Keratinocyte (primary cell): ENCODE measurements at places on chromosomes 13 and 19.

GRCh38 chr19:56312787-56313657, 1.6 kb downstream of the ZSCAN5A start:
- no peak for DNase-seq

DNA sequence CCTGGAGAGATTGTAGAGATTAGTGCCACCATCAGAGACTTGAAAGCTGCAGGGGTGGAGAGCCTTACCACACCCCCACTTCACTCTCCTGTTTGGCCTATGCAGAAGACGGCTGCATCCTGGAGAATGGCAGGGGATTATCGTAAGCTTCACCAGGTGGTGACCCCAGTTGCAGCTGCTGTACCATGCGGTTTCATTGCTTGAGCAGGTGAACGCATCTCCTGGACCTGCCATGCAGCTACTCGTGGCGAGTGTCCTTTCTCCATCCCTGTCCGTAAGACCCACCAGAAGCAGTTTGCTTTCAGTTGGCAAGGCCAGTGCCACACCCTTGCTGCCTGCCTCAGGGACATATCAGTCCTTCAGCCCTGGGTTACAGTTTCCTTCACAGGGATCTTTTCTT, 21.2 kb downstream of the PPP5C start:
- DNase-seq = no peak

DNA sequence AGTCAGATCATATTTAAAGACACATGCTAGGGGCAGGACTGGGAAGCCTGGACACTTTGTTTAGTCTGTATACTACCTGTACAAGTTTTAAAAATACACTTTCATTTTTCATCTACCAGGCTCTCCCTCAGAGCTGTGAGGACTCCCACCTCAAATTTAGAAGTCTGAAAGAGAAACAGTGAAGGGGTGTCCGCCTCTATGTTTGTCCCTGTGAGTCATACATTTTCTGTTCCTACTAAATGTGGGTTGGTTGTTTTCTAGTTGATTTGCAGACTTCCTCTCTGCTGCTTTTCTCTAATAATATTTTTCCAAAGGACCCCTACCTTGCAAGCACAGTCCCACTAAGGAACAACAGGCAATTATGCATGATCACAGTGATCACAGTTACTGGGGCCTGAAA, 110.5 kb downstream of the ENOX1 start:
- no peak for DNase-seq

DNA sequence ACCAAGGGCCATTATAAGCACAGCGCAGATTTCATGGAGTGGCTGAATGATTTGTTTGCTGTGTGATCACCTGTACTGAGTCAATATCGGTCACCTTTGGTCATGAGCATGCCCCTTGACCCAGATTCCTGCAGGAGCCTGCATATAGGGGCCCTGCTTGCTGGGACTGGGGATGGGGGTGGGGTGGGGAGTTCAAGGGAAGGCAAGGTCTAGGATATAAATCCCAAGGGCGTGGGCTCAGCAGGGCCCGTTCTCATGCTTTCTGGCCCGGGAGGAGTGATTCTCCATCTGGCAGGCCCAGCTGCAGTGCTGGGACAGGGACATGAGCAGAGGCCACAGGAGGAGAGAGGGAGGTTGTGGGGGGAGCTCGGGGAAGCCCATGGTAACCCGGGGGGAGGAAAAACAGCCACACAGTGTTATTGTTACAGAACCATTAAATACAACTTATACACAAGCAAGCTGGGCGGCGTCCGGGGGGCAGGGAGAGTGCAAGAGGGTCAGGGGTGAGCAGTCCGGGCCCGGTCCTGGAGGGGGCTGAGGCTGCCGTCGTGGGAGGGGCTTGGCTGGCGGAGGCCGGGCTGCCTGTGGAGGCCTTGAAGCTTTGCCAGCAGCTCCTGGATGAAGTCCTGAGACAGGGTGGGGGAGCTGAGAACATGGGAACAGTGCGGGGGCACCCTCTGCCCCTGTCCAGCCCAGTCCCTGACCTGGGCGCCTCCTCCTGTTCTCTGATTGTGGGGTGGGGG, 5.2 kb downstream of the PPP1R14A start:
- DNase-seq = no peak

GRCh38 chr13:47813718-47814117, 187.4 kb downstream of the SUCLA2 start:
- no peak for DNase-seq

DNA sequence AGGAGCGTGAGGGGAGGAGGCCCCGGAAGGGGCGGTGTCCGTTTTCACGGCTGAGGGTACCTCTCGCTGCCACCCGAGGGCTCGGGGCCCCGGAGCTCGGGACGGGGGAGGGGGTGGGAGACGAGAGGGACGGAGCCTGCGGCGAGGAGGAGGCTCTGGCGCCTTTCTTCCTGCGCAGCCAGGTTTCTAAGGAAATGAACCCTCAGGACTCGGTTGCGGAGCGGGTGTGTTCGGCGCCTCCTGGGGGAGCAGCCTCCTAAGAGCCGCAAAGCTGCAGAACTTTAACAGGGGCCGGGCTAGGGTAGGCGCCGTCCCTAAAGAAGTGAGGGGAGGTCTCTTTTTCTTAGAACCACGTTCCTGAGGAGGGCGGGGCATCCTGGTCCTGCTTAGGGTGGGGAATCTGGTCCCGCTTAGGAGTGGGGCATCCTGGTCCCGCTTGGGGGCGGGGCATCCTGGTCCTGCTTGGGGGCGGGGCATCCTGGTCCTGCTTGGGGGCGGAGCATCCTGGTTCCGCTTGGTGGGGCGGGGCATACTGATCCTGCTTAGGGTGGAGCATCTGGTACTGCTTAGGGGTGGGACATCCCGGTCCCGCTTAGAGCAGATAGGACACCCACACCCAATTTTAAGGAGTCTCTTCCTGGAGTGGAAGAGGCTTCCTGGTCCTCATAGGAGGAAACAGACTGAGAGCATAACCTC, 6.2 kb downstream of the SYT5 start:
- peak; percentile 80 for DNase-seq

- DNase-seq = no peak
Measured at GRCh38 chr19:1402411-1403070, 1.2 kb upstream of the GAMT start.

- DNase-seq = no peak
Measured at GRCh38 chr13:96768524-96768923, 225.8 kb downstream of the OXGR1 start.

GRCh38 chr19:35347171-35347929, at the start of gene FFAR1:
FFAR1 (plus strand) TSS chr19:35347902; CDS start chr19:35351552, 3,650 bp downstream.
- no peak for DNase-seq

- no peak for DNase-seq
Measured at GRCh38 chr19:17751912-17752273, 616 bp downstream of the FCHO1 start.

DNA sequence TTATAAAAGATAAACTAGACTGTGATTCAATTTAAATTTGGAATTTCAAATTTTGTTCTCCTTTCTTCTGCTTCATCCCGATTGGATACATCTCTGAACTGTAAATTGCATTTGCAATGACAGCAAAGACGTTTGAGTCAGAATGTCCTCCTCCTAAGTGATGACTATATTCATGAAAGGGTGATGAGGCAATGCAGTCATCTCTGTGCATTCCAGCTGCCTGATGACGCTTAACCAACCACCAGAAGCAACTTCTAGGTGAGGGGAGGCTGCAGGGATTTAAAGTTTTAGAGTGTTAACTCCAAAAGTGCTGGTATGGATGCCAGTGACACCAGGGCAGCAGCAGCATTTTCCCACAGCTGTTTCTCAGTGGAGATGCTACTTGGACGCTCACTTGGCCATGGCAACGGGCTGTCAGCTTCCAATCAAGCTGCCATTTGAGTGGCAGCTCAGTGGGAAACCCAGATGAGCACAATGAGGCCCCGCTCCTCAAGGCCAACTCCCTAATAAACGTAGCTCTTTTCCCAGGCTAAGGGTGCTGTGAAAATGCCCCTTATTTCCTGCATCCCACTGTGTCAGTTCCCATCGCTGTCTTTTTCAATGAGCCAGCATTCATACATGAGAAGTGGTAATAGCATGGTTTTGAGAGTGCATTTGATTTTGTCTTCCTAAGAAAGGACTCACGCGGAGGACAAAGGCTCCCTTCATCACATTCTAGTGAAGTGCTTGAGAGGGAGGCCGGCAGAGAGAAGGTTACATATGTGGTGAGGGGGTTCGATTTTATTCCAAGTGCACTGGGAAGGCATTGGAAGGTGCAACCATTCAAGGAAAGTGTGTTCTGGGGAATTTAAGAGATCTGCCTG, 45.2 kb upstream of the AMER2 start:
- no peak for DNase-seq

DNA sequence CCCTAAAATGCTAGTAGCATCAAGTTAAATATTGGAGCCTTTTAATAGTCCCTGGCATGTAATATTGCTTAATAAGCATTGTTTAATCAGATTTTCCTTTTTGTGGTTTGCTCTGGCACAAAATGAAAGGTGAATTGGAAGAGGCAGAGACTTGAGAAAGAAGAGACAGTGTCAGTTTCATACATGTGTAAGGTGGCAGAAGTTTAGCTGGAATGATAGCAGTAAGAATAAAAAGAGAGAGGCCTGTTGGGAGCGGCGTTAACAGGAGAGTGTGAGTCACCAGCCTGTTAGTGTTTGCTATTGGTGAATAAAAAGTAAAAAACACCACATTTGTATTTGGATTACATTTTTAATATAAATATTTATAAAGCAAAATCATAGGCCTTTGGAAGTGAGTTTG, 145.3 kb downstream of the PDS5B start:
- no peak for DNase-seq

DNA sequence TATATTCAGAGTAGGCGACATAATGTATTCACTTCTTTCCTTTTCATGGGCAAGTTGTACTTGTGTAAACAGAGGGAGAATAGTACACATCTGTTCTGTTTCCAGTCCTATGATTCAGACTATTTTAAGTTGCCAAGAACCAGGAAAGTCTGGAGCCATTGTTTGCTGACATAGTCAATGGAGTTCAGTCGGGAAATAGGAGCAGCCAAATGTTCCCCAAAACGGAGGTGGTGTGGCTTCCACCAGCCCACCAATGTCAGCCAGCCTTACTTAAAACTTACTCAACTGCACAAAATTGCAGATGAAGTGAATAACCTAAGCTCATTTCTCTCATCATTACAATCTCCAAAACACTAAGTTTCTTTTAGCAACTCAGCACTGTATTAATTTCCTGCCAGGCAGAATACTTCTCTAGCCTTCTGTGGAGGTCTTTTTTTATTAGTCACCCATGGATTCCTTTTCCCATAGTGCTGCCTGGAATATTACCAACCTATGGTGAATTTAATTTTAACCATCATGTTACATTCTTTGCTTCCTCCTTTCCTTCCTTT, 22.3 kb upstream of the CSNK1A1L start:
- no peak for DNase-seq

DNA sequence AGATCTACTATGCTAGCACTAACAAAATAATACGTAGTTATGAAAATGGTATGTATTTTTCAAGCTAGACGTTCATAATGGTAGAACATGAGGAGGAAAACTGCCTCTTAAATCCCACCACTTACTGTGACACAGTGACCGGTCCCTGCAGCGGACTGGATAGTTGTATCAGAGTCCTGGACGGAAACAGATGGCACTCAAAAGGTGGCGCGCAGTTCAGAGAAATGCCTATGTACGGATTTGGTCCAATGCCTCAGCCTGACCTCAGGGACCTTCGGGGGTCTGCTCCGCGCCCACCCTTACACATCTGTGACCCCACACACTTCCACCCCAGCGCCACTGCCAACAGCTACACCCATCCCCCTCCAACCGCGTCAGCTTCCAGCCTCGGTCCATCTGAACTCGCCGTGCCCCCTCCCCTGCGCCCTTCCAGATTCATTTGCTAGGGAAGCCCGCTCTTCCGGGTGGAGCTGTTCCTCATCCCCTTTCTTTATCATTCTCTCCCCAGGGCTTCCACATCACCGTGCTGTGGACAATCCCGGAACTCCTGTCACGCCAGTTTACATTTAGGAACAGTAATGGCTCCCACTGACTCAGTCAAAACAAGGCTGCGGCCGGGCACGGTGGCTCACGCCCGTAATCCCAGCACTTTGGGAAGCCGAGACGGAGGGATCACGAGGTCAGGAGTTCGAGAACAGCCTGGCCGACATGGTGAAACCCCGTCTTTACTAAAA, 792 bp upstream of the LENG8 start:
- DNase-seq = no peak

DNA sequence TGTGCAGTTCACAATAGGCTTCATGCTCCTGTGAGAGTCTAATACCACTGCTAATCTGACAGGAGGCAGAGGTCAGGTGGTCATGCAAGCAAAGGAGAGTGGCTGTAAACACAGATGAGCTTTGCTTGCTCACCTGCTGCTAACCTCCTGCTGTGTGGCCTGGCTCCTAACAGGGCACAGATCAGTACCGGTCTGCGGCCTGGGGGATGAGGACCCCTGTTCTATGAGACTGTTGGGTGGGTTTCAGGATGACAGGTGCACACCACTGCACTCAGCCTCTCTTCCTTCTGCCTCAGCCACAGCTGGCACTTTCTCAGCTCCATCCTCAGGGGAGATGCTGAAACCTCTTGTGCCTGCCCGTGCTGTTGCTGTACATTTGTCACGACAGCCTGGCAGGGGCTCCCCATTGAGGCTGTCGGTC, 9.7 kb downstream of the CLEC4G start:
- DNase-seq = no peak

GRCh38 chr13:71577127-71577526, 289.9 kb downstream of the DACH1 start:
- DNase-seq = no peak

DNA sequence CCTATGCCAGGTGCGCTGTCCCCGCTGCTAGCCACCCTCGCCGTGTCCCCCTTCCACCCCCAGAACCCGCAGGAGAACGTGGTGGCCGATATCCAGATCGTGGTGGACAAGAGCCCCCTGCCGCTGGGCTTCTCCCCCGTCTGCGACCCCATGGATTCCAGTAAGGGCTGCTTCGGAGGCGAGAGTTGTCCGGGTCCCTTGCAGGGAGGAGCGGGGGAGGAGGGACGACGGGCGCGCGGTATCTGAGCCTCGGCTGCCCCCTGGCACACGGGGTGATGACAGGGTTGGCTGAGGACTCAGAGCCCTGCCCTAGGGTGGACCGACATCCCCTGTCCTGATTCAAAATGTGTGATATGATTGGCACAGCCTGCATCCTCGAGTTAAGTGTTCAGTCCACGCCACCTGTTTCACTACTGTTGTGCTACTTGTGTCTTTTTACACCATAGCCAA, 653 bp downstream of the MVB12A start:
- DNase-seq = no peak

GRCh38 chr19:49042177-49042576, 1.5 kb upstream of the CGB5 start:
- DNase-seq = no peak

- DNase-seq = no peak
Measured at GRCh38 chr13:86298725-86299124, 499.5 kb upstream of the SLITRK6 start.

- no peak for DNase-seq
Measured at GRCh38 chr19:53882391-53883050, 524 bp downstream of the PRKCG start.

GRCh38 chr13:41670873-41671443, 213.6 kb downstream of the RGCC start:
- no peak for DNase-seq
